ENCODE measurements at places on chromosomes 6 and 20.

GRCh38 chr6:79223611-79224404 is 10.7 kb downstream of the HMGN3 start:
- DNase-seq = no peak

- no peak for DNase-seq
These were observed 119.9 kb upstream of the CST7 start for GRCh38 chr20:24828992-24829648.

DNA sequence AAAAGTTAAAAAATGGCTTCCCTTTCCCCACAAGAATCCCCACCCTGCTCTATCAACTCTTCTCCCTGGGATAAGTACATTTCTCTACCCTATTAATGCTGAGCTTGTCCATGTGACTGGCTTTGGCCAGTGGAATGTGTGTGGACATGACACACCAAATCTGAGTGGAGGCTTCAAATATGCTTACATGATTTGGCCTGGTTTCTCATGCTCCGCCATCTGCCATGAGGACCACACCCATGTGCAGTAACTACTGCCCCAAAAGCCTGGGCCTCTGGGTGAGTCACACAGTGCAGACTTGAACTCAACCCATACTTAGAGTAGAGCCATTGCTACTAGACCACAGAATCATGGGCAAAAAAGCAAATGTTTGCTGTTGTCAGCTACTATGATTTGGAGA is 65.4 kb downstream of the PRND start:
- DNase-seq = no peak

GRCh38 chr6:150076196-150076893 is 7.4 kb upstream of the ULBP3 start:
- DNase-seq = no peak

- no peak for DNase-seq
These were observed 318.9 kb downstream of the HDGFL1 start for GRCh38 chr6:22888163-22888752.

- DNase-seq = no peak
These were observed 26.5 kb upstream of the GFOD1 start for GRCh38 chr6:13513626-13514502.

DNA sequence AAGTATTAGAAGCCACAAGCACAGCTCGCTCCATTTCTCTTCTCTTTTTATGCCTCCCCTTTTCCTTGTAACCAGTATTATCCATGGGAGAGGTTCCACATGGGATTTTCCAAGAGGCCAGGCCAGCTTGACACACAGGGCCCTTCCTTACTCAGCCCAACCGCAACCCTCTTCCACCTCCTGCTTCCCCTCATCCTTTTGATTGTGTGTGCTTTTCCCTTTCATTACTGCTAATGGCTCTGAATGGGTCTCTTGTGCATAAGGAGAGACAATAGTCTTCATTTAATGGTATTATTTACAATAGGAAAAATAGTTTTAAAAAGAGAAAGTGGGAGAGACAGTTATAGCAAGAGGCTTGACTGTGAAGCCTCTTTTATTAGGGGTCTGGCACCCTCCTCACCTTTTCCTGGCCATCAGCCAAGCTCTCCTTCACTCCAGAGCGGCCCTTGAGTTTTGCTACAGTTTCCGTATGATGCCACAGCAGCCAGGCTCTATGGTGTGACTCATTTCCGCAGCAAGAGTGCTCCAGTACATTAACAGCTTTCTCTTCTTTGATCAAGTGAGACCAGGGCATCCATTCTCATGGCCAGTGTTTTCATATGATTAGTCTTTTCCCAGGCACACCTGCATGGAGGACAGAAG is 579.5 kb downstream of the TFAP2B start:
- DNase-seq = no peak

DNA sequence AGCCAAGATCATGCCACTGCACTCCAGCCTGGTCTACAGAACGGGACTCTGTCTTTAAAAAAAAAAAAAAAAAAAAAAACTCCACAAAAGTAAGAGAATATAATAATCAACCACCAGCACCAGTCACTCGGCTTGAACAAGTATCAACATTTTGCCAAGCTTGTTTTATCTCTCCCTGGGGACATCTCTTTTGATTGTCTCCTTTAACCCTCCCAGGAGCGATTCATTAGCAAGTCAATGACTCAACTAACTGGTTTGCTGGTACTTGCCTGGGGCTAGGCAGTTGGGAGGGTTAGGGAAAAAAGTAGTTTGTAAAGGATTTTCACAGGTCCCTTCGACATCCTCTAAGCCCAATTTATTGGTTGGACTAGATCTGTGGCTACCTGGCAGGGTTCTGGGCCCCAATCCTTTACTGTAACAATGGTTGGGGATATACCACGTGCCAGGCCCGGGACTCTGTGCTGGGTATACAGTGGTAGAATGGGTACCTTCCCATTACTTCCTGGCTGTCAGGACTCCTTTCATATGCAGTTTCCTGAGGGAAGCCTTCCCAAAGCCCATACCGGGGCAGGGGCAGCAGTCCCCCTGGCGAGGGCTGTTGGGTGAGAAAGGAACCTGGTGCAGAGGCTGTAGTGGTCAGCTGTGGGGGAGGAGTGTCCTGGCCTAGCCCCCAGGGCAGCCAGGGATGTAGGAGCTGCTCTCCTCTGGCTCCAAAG is 12.2 kb downstream of the TGIF2 start:
- DNase-seq = no peak

DNA sequence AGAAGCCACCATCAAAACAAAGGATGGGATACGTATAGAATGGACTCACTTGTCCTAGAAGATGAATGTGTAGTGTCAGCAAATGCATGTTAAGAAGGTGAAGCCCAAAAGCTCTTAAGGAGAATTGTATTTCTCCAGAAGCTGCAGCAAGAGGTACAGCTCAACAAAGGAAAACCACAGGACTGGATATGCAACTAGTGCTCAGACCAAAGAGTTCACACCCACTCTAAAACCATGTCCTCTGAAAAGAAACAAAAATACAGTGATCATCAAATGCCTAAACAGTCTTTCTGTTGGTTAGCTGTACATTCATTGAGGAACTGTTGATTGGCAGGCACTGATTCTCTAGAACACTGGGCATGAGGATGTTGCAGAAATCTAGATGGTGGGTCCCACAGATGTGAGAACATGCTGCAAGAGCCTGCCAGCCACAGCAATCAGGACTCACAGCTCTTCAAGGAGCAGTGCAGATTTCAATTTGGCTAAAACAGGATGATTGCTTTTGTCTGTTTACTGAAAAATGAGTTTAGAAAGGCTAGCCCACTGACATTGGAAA is 94.6 kb downstream of the COL9A1 start:
- DNase-seq = no peak

DNA sequence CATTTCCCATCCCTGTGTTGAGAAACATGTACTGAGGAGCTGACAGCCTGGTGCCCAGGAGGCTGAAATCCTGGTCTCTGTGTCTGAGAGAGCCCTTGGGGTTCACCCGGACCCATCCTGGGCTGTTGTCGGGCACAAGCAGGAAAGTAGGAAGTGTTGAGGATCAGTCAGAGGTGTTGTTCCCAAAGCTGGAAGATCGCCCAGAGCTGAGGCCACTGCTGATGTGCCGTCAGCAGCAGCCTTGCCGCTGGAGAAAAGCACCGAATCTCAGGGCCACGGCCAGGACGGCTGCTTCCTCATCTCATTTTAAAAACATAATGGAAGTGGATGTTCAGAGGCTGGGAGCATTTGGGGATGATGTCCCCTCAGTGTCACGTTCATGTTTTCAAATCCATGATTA is 218.5 kb downstream of the UST start:
- no peak for DNase-seq

GRCh38 chr20:50589548-50590347 is 79.6 kb downstream of the PTPN1 start:
- no peak for DNase-seq

All from SK-N-DZ (cell line).